ENCODE measurements at places on chromosomes 4 and X.

- DNase-seq: no peak
Observed at GRCh38 chr4:98544141-98544817, 114.1 kb downstream of the TSPAN5 start.

DNA sequence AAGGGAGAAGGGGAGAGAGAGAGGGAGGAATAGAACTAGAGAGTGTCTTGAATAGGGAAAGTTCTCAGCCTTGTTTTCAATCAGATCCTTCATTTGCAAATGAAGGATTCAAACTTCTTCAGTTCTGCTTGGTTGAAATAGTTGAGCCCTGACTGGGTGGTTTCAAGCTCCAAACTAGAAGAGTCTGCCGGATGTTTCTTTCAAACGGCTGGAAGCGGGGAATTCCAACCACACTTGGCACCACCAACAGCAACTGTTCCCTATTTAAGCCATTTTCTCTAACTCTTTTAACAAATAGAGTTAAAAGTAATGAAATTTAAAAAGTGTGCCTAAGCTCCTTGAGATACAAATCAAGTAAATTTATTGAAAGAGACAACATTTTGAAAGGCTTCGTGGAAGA, 67.5 kb upstream of the DDX60 start:
- DNase-seq: no peak

- DNase-seq: peak; percentile 80
Observed at GRCh38 chr4:152100379-152101201, 339.8 kb upstream of the GATB start.

DNA sequence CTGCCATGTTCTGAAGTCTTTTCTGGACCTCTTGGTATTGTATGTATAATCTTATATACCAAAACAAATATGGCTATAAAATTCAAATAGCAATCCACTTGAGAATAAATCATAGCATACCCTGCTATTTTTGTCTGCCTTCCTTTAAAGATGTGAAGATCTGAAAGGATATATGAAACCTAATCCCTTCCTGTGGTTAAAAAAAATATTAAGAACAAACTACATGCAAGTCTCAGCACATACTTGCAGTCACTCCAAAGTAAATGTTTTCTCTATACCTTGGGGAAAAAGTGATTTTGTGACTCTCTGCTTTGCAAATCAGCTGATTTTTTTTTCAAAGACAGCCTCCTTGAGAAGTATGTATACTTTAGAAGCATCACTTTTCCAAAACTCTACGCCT, 322.9 kb downstream of the ANKRD50 start:
- DNase-seq: no peak

- DNase-seq: no peak
Observed at GRCh38 chr4:128468123-128468989, 180.7 kb upstream of the PGRMC2 start.

DNA sequence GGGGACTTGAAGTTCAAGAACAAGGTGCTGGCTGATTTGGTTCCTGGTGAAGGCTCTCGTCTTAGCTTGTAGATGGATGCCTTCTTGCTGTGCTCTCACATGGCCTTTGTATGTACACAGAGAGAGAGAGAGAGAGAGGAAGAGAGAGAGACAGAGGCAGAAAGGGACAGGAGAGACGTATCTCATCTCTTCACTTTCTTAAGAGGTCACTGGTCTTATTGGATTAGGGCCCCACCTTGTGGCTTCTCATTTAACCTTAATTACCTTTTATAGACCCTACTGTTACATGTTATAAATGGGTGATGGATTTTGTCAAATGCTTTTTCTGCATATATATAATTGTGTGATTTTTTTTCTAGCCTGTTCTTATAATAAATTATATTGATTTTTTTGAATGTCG, 1444.2 kb downstream of the ADGRL3 start:
- no peak for DNase-seq

GRCh38 chrX:132833373-132833772, 125.1 kb downstream of the HS6ST2 start:
- DNase-seq: no peak

All from stimulated activated CD4-positive, alpha-beta T cell treated with anti-CD3 and anti-CD28 coated beads, Interleukin-2, amount 100 ng/mL, for 4 hours (primary cell).